ENCODE measurements at places on chromosomes 5 and 9. TPM values are rescaled to one million over a fixed set of nuclear protein-coding genes. Genes with fewer than 3 reads are reported as not detected.

- DNase-seq = no peak
Measured at GRCh38 chr9:93958121-93958818, 3.1 kb upstream of the BARX1 start.

DNA sequence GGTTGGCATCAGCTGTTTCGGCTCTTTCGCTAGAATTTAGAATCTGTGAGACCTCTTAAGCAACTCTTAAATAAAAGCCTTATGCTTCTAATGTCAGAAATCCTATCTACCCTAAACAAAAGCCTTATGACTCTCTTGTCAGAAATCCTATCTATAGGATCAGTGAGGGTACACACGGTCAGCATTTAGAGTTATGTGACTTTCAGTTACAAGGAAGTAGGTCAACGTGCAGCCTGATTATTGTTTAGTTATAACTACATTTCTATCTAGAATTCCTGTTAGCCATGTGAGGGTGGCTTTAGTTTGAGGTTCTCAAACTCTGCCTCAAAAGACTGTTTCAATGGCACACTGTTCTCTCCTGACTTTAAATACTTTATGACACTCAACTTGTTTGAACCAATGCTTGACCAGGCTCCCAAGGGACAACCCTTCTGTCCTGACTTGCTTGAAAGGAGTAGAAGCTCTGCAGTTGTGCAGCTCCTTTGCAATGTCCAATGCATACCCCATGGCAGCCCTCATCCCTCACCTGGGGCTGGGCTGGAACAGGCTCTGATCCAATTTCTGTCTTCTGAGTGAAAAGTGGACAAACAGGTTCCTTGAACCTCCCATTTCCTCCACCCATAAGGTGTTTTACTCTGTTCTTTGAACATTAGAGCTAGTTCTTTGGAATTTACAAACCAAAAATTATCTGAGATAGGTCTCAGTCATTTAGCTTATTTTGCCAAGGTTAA lies 251.6 kb upstream of the PIK3R1 start:
- no peak for DNase-seq

- DNase-seq = peak; percentile 29
Measured at GRCh38 chr5:142156839-142157463, 48.4 kb downstream of the NDFIP1 start.

DNA sequence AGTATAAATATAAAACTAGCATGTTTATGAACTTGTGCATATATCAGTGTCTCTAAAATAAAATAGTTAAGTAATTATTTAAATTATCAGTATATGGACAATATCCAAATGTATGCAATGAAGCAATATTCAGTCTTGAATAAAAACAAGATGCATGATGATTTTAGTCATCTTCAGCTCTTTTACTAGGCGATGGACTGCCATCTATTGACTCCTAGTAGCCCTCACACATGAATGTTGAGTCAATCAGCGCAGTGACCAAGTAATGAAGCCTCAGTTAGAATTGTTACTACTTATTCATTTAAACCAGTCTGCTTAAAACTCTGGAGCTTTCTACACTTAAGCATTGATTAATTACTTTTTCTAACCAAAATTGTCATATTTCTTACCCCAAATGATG lies 92.9 kb upstream of the GRHPR start:
- DNase-seq = peak; percentile 38

DNA sequence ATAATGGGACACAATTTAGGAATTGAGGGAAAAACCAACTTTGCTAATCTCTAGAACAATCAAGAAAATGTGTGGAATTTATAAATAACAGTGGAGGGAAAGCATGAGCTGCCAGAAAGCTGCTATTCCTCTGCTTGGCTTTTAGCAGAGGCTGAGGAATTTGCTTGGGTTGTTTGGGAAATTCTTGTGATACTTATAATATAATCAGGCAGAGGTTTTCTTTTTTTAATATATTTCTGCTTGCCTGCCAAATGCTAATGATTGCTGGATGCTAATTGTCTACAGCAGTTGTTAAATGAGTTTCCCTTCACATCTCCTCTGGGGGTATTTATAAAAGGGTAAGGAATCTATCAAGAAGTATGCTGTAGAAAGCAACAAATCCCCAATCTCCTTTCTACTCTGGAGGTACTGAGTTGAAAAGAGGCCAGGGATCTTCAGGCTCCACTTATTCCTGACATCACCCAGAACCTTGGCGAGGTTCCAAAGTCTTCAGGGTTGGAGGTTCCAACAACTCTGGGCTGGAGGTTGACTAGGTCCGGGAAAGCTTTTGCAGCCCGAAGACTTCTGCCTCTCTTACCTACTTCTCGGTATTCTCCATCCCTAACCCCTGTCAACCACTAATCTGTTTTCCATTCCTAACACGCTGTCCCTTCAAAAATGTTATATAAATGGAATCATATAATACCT lies 60.4 kb upstream of the TMED7 start:
- no peak for DNase-seq

- DNase-seq = no peak
Measured at GRCh38 chr5:17185773-17186172, 31.7 kb upstream of the BASP1 start.

DNA sequence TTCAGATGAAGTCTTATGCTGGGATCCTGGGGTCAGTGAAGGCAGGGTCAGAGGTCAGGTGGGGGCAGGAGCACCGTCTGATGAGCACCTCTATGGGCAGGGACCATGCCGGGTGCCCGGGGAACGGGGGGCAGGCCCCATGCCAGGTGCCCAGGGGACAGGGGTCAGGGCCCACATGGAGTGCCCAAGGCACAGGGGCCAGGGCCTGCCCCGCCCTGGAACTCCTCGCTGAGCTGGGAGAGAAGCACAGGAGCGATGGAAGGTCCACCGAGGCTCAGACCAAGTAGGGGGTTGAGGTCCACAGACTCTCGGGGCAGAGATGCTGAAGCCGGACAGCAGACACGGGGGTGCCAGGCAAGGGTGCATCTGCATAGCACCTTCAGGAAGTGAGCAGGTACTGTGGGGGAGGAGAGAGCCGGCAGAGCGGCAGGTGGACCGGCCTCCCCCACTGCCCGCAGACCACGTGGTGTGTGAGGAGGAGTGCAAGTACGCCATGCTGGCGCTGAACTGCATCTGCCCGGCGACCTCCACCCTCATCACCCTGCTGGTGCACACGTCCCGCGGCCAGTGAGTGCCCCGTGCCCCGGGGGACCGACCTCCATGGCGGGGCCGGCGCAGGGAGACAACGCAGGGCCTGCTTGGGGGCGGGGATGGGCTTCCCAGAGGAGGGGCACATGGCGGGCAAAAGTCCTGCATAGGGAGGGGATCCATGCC lies 67.7 kb downstream of the KCNT1 start:
- no peak for DNase-seq

GRCh38 chr9:4258320-4259090 lies 41.4 kb downstream of the GLIS3 start:
- DNase-seq = no peak

- DNase-seq = no peak
Measured at GRCh38 chr5:158805195-158805594, 294.5 kb downstream of the EBF1 start.

GRCh38 chr9:122217640-122218039 lies 11.1 kb downstream of the LHX6 start:
- DNase-seq = no peak

- DNase-seq = no peak
Measured at GRCh38 chr9:35806101-35806500, 6.0 kb downstream of the SPAG8 start.

GRCh38 chr9:102950346-102950745 lies 44.8 kb upstream of the CYLC2 start:
- DNase-seq = no peak

DNA sequence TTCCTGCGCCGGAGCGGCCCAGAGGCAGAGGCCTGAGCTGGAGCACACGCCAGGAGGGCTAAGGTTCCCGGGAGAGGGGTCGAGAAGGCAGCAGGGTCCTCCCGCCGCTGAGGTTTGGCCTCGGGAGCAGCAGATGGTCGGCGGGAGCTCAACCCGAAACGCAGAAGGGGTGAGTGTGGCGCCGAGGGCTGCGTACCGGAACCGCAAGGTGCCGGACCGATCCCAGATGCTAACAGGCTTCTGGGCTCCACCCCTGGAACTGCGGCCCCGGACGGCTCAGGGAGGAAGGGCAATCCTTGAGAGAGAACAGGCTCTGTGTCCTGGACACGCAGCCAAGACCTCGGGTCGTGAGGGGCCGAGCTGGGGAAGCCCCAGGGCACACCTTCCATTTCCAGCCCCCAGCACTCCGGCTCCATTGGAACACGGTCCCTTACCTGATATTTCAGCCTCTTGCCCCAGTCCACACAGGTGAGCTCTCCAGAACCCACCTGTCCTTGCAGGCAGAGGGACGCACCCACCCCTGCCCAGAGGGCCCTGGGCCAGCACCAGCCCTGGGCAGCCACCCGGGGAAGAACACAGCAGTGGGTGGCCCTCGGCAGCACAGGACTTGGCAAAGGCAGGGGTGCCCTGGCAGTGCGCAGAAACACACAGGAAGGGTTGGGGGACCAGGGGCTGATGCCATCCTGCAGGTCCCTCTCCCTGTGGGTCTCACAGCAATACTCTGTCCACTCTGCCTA lies 1.4 kb downstream of the LHX3 start:
- no peak for DNase-seq

GRCh38 chr5:140927228-140927573 lies 1.1 kb downstream of the PCDHAC1 start:
- no peak for DNase-seq

- no peak for DNase-seq
Measured at GRCh38 chr5:84647581-84647980, 262.9 kb upstream of the EDIL3 start.

DNA sequence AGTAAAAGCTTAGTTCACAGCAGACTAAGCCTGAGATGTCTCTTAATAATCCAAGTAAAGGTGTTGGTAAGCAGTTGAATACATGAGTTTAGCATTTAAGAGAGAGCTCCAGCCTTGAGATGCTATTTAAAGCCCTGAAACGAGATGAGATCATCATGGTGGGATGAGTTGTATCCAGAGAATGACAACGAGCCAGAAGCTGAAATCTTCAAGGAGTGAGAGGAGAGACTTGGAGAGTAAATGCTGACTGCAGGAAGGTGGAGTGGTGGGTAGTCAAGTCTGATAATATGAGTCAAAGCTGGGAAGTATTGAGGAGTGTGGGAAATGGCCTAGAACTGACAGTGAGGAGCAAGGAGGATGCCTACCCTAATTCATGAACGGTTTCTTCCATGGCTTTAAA lies 53.7 kb downstream of the PLAC8L1 start:
- DNase-seq = no peak

DNA sequence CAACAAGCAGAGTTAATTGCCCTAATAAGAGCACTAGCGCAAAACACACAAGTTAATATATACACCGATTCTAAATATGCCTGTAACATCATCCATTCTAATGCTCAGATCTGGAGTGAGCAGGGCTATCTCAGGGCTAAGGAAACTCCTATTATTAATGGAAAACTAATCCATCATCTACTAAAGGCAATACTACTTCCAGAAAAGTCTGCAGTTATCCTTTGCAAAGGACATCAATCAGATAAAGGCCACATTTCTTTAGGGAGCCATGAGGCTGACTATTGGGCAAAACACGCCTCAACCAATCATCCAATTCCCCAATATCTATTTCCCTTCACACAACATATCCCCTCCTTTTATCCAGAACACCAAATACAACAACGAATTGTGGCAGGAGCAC lies 1032.3 kb upstream of the NUDT12 start:
- no peak for DNase-seq

The CTSV gene
- 1.3 TPM for total RNA-seq

The EEIG1 gene
- 16.4 TPM for total RNA-seq

The PIP5K1B gene
- total RNA-seq = 0.27 TPM

The DNAJC25 gene
- 5.2 TPM for total RNA-seq

The MTAP gene
- total RNA-seq = 51.2 TPM

The PCDHGA9 gene
- total RNA-seq = 3.9 TPM

The EIF4E1B gene
- not detected for total RNA-seq
